ENCODE measurements at places on chromosomes 6 and 20. TPM values are rescaled to one million over a fixed set of nuclear protein-coding genes. Genes with fewer than 3 reads are reported as not detected.

PTGIS gene
- total RNA-seq, result not detected

TMC2 gene
- not detected for total RNA-seq

UBE2C gene
- total RNA-seq, result 89.7 TPM

RAB44 gene
- 4.1 TPM for total RNA-seq

PLCB4 gene
- not detected for total RNA-seq

ADIG gene
- not detected for total RNA-seq

TUBB2B gene
- not detected for total RNA-seq

All from natural killer cell treated with Interleukin-12 subunit alpha and Interleukin-12 subunit beta and Interleukin-15 and Interleukin-18, amount 100 ng/mL, for 72 hours (primary cell).